ENCODE measurements at places on chromosomes 12 and 14. TPM values are rescaled to one million over a fixed set of nuclear protein-coding genes. Genes with fewer than 3 reads are reported as not detected.

The FLRT2 gene
- 62.5 TPM for total RNA-seq

The MYO1H gene
- not detected for total RNA-seq

The CEBPE gene
- total RNA-seq = not detected

The ALDH6A1 gene
- total RNA-seq = 31.3 TPM

The SIRT4 gene
- 0.65 TPM for total RNA-seq

The PRB3 gene
- not detected for total RNA-seq

The SLC35F4 gene
- total RNA-seq = not detected

The ERP27 gene
- total RNA-seq = not detected

The CELA1 gene
- total RNA-seq = not detected

The PAH gene
- total RNA-seq = not detected

The C12orf50 gene
- not detected for total RNA-seq

The ADAMTS20 gene
- total RNA-seq = 0.12 TPM

The ALG10B gene
- 3.1 TPM for total RNA-seq

The ADAM21 gene
- not detected for total RNA-seq

The IL26 gene
- not detected for total RNA-seq

The C1QL4 gene
- not detected for total RNA-seq

The GPD1 gene
- under 0.01 TPM for total RNA-seq

The NTN4 gene
- 19.6 TPM for total RNA-seq

The RDH16 gene
- under 0.01 TPM for total RNA-seq

The KLRD1 gene
- total RNA-seq = not detected

The GPR84 gene
- 0.16 TPM for total RNA-seq

The KRT4 gene
- total RNA-seq = not detected

The INHBC gene
- not detected for total RNA-seq

The GRIN2B gene
- total RNA-seq = not detected

The MYF5 gene
- total RNA-seq = not detected

The TAS2R31 gene
- 10.9 TPM for total RNA-seq

The AVPR1A gene
- 6.2 TPM for total RNA-seq

The SPRYD4 gene
- 2.9 TPM for total RNA-seq

The CCDC184 gene
- 0.97 TPM for total RNA-seq

The GNG2 gene
- 23.1 TPM for total RNA-seq

The NXPH4 gene
- total RNA-seq = 2.3 TPM

The ATP2A2 gene
- total RNA-seq = 502 TPM

The JKAMP gene
- 77.4 TPM for total RNA-seq

The LMNTD1 gene
- total RNA-seq = 0.16 TPM

All from hair follicle dermal papilla cell (primary cell).